ENCODE measurements at places on chromosomes 2 and 18.

DNA sequence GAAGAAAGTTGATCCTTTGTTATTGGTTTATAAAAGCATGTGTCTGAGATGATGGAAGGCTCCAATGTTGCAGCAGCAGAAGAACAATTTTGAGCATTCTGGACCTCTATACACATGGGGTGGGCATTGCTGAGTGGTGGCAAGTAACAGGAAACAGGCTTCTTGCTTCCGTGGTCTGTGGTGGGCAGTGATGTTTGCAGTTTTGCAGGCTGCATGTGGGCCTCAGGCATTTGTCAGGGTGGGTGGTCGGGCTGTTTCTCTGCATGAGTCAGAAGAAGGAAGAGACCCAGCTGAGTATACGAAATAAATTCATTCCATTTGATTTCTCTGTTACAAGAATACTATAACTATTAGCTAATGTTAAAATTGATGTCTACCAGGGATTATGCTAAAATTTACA lies 239.5 kb upstream of the COL3A1 start:
- no peak for DNase-seq

DNA sequence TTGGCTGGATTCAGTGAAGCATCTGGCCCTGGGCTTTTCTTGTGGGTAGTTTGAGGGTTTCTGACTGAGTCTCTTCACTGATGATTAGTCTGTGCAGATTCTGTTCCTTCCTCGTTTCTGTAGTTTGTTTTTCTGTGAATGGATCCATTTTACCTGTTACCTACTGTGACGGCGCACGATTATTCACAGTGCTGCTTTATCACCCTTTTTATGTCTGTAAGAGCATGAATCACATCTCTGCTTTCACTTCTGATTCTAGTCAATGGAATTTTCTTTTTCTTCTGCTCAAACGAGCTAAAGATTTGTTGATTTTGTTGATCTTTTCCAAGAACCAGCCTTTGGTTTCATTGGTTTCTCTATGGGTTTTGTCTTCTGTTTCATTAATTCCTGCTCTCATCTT lies 60.8 kb downstream of the SLC66A2 start:
- no peak for DNase-seq

DNA sequence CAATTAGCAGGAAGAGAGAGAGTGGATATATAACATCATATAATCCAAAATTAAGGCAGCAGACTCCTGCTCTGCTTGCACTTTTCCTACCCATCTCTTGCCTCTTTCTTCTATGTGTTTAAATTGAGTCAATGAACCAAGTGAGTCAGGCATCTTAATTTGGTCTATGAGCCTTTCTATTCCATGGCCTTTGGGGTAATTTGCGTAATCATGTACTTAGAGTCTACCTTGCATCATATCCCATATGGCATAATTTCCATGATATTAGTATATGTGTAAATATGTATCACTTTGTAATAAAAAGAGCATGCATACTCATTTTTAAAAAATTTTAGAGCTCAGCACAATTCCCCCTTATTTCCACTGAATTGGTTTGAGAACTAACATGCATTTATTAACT lies 555.2 kb downstream of the STK39 start:
- DNase-seq, result no peak

GRCh38 chr2:219418155-219419011 lies at the start of gene DES:
Gene DES (plus strand): TSS chr2:219418377. CDS start chr2:219418463, 86 bp downstream.
- DNase-seq, result no peak

- DNase-seq, result no peak
Observed at GRCh38 chr2:10490806-10491291, 42.7 kb upstream of the ODC1 start.

GRCh38 chr2:124666976-124667375 lies 641.9 kb downstream of the CNTNAP5 start:
- no peak for DNase-seq

GRCh38 chr2:222950638-222951285 lies 89.9 kb downstream of the ACSL3 start:
- DNase-seq, result no peak

DNA sequence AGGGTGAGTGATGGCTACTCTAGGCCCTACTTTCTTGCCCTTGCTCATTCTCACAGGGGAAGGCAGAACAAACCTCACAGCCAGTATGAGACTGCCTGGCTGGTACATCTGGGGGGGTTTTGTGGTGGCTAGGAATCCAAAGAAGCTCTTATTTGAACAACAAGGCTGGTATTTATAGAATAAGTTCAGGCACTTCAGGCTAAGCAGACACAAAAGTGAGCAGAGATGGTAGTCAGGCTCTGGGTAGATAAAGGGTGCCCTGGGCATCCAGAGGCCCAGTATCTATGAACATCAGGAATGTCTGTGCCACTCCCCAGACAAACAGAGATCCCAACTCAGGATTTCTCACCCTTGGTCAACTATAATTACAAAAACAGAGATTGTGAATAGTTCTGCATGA lies 57.2 kb upstream of the RTN4 start:
- DNase-seq, result no peak

DNA sequence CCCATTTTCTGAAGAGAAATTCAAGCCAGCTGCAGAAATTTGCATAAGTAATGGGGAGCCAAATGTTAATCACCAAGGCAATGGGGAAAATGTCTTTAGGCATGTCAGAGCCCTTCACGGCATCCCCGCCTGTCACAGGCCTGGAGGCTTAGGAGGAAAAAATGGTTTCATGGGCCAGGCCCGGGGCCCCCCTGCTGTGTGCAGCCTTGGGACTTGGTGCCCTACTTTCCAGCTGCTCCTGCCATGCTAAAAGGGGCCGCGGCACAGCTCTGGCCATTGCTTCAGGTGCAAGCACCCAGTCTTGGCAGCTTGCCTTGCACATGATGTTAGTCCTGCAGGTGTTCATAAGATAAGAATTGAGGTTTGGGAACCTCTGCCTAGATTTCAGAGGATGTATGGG lies 1235.7 kb downstream of the DPP10 start:
- DNase-seq, result no peak

DNA sequence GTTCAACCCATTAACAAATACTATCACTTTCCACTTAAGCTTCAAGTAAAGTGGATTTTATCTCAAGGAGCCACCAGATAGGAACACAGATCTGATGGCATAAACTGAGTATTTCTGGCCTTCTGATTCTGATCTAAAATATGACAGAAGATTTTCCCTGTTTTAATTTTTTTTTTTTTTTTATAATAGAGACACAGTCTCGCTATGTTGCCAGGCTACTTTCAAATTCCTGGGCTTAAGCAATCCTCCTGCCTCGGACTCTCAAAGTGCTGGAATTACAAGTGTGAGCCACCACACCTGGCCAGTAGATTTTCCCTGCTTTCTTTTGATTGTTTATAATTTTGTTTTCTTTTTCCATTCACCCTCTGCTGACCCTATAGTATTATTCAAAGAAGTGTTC lies 36.6 kb upstream of the SLC30A6 start:
- DNase-seq, result no peak

DNA sequence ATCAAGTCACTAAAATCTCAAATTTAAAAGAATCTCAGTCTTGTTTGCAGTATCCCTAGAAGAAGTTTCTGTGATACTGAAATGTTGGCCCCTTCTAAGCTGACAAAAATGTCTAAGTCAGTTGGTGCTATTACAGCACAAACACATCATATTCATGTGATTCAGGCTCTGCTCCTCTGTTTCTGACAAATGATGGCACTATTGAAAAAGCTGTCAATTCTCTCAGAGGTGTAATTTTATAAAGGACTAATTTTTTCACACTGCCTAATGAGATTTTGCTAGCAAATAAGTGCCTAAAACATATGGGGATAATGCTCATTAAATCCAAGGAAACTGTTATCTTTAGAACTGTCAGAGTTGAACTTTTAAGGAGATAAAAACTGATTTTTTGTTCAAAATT lies 445.9 kb downstream of the DSC3 start:
- no peak for DNase-seq

GRCh38 chr2:71560638-71561011 lies 107.3 kb downstream of the DYSF start:
- DNase-seq, result no peak

DNA sequence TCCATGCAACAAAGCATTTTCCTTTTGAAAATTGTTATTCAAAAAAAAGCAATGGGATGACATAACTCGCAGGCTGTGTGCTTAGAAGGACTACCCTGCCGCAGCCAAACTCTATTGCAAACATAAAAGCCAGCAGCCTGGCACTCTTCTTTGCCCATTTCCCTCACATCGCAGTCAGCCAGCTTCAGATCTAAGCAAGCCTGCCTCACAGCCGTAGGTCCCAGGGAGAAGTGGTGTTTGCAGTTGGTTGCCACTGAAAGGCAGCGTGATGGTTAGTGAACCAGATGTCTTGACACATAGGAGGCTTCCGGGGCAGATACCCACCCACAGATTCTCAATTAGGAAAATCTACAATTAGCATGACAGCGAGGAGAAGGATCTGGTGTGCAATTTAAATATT lies 655.2 kb downstream of the RNF144A start:
- peak; percentile 12 for DNase-seq

DNA sequence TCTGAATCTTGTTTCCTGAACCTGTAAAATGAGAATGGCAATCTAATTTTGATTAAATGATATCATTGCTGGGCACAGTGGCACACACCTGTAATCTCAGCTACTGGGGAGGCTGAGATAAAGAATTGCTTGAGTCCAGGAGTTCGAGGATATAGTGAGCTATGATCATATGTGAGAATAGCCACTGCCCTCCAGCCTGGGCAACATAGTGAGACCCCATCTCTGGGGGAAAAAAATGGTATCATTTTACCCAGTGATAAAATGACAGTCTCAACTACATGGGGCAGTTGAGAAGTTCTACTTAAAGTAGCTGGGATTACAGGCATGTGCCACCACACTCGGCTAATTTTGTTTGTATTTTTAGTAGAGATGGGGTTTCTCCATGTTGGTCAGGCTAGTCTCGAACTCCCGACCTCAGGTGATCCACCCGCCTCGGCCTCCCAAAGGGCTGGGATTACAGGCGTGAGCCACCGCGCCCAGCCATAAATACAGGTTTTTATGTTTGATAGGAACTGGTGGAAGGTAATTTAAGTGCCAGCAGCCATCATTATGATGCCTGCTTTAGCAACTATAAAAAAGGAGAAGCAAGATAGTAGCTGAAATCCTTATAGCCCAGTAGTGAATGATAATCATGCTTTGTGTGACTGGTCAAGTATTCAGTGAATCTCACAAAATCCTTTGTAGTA lies 17.0 kb downstream of the BZW1 start:
- no peak for DNase-seq

- no peak for DNase-seq
Observed at GRCh38 chr18:36706134-36706881, 122.5 kb downstream of the TPGS2 start.

GRCh38 chr2:28333606-28334526 lies 58.8 kb upstream of the FOSL2 start:
- DNase-seq, result no peak

DNA sequence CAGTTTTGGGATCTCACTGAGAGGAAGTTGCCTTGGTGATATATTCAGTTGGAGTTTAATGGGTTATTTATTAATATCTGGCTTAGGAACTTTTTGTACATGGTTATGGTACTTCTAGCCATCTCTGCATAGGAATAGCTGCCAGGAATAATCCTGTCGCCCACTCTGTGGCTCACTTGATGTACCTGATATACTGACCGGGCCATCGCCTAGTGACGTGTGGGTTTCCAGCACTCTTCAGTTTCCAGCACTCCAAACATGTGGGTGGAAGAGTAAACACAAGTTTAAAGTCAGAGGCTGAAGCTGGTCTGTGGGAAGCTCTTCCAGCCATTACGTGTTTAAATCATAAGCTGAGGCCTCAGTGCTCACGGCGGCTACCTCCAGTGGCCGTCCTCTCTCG lies 44.3 kb upstream of the AGAP1 start:
- DNase-seq, result no peak

DNA sequence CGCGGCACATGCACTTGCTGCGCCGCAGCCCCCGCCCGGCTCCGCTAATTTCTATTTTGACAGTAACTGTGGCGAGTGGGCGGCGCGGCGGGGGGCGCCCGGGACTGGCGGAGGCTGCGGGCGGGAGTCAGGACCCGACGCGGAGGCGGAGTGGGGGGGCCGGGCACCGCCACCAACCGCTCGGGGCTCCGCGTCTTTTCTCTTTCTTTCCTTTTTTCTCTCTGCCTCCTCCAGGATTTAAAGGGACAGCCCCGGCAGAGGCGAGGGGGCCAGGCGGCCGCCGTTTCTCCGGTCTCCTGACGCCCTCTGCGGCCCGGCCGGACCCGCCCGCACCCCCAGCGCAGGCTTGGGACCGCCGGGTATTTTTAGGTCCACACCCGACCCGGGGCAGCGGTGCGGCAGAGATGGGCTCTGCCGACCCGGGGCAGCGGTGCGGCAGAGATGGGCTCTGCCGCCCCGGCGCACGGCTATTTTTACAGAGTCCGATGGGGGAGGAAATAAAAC lies 460 bp upstream of the ZBTB7C start:
- peak; percentile 52 for DNase-seq

DNA sequence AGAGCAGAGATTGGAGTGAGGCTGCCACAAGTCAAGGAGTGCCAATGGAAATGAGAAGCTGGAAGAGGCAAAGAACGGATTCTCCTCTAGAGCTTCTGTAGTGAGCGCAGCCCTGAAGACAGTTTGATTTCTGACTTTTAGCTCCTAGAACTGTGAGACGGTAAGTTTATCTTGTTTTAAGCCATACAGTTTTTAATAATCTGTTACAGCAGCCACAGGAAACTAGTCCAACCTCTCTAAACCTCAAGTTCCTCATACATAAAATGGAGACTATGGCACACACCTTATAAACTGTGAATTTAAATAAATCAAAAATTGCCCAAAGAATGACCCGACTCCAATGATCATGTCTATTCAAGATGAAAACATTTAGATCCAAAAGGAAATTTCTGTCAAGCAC lies 596.5 kb downstream of the BCL11A start:
- DNase-seq, result no peak

DNA sequence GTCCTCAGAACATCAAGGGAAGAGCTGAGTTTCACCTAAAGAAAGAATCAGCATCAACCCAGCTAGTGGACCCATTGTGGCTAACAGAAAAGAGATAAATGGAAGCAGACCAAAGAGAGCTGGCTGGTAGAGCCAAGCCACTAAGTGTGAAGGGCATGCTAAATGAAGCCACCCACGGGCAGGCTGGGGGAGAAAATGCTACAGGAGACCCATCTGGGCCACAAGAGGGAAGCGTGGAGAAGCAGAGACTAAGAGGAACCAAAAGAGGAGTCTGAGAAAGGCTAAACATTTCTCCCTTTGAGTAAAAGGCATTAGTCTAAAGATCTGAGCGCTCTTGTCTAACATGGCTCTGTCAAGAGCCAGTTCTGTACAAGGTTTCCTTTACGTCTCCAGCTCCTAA lies 15.8 kb downstream of the CWC22 start:
- no peak for DNase-seq

GRCh38 chr18:32091325-32091723 lies 350 bp upstream of the RNF138 start:
- DNase-seq, result no peak

GRCh38 chr2:107525406-107525805 lies 301.3 kb upstream of the RGPD4 start:
- no peak for DNase-seq

- no peak for DNase-seq
Observed at GRCh38 chr2:47354848-47355204, 48.1 kb upstream of the MSH2 start.

Data from head of caudate nucleus (tissue), 42 donors.